ENCODE measurements at places on chromosomes 12 and 14.

DNA sequence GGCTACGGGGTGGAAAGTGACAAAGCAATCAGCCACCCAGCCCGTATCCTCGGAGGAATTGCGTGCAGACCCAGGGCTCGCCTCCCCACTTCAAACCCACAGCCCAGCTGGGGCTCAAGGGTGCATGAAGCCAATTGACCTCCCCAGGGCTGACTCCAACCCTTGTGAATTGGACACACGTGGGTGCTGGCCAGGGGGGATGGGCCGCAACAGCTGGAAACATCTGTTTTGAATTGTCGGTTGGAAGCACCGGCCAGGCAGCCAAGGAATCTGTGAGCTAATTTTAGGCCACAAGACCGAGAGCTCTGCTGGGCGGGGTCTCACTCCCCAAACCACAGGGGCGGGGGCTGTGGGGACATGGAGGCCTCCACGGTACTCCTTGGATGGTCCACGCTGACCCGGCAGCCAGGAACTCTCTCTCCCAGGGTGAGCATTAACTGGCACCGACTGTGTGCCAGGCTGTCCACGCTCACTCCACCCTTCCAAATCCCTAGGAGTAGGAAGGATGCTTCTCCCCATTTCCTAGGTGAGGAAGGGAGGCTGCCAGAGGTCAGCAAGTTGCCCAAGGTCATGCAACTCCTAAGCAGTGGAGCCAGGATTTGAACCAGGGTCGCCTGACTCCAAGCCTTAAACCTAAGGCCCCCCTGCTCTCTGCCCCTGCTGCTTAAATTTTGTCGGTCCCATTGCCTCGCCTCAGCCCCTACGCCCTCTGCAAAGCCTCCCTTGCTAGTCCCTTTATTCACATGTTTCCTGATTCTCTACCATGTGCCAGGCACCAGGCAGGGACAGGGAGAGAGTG is 11.9 kb upstream of the TMEM119 start:
- DNase-seq: no peak

GRCh38 chr12:61956545-61956944 is 303.7 kb upstream of the USP15 start:
- no peak for DNase-seq

- DNase-seq: peak; percentile 98
Measured at GRCh38 chr12:55996715-55997534, at the start of gene SUOX. SUOX (plus strand) TSS chr12:55997276; CDS start chr12:56002222, 4,946 bp downstream.

DNA sequence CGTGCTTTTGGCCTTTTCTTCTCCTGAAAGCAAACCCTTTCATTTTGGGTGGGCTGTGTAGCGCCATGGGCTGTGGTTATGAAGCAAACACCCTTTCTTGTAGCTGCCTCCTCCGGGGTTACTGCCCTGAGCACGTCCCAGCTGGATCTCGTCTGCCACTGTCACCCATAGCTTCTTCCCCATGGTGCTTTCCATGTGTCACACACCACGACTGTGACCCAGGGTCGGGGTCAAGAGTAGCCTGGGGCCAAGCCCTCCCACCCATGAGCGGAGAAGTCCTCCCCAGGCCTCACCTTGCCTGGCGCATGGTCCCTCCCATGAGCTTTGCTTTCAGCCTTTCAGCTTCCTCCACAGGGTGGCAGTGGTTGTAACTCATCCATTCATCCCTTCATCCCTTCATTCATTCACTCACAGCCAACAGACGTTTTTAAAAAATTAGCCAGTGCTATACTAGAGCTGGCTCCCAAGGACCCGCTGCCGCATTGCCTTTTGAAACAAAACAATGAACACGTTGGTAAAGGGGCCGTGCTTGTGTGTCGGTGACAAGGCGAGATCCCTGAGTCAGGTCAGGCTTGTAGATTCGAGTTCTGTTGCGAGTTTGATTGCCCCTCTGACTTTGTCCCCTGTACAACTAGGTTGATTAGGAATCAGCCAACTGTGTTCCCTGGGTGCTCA is 29.5 kb downstream of the MEG3 start:
- no peak for DNase-seq

DNA sequence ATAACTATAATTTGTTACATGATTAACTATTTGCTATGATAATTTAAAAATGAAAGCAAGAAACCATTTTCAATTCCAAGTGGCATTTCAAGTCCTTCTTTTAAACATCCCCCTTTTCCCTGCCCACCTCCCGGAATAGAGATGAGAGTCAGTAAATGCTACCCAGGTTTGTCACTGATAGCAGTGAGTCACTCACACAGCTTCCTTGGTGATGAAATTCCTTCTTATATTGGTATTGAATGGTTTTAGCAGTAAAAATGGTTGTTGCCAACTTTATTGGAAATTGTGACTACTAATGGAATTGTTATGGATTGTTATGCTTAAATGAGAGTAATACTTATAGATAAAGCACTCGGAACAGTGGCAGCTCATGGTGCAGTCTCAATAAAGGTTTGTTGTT is 90.5 kb downstream of the PPM1A start:
- DNase-seq: no peak

- DNase-seq: no peak
Measured at GRCh38 chr12:124762791-124763593, 100.7 kb downstream of the SCARB1 start.

DNA sequence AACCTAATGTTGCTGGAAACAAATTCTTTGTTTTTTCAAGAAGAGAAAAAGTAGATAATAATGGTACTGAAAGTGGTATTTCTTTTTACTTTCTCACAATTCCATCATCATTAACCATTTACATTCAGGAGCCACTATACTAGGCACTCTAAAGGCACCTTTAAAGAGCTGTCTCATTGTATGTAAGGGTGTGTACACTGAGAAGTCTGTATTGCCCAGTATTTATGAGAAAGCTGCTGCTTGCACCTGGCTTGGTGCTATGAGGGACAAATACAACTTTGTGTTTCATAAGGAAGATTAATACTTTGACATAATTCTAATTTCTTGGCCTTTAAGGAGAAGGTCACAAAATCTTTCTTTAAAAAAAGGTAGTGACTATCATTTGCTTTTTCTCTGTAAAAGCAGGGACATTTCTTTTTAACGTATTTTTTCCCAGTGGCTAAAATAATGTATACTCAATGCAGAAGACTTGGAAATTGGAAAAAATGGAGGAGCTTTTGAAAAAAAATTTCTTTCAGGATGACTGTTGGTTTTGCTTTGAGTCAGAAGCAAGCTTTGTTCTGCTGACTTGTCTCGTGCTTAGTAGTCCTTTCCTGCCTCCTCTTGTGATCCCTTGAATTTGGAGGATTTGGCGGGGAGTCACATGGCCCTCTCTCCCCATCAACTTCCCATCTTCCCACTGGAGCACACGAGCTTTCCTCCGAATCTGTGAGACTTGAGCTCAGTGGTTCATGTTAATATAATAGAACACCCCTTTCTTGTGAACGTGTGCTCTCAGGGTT is 50.1 kb downstream of the RASSF3 start:
- DNase-seq: no peak

- no peak for DNase-seq
Measured at GRCh38 chr14:83257466-83258439, 1724.1 kb upstream of the SEL1L start.

- no peak for DNase-seq
Measured at GRCh38 chr14:38207736-38208617, at the start of gene SSTR1. SSTR1 (plus strand) TSS chr14:38207904; CDS start chr14:38209390, 1,486 bp downstream.

All from H54 (cell line).